ENCODE measurements at places on chromosomes 4 and X.

DNA sequence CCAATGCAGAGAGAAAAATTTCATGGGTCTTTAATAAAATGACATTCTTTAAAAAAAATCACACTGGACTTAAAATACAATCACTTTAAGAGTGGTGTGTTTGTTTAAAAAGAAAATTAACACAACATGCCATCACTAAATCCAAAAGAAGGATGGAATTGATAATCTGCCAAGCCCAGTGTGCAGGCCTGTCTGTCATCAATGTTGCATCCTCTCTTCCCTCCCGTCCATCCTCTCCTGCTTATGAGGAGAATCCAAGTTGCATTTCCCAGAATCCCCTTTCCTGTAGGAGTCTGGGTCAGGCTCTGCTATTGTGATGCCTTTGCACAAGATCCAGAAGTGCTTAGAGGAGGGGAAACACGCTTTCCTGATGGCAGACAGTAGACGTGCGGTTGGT is 169.4 kb downstream of the MID1 start:
- DNase-seq, result no peak

GRCh38 chr4:20859097-20859781 is 159.0 kb downstream of the PACRGL start:
- DNase-seq, result no peak

- peak; percentile 75 for DNase-seq
These were observed at the start of gene LDOC1 for GRCh38 chrX:141176586-141177451. TSS of gene LDOC1 (minus strand) at chrX:141177129. CDS start at chrX:141177021, 108 bp downstream.

- DNase-seq, result no peak
These were observed 14.9 kb upstream of the IL3RA start for GRCh38 chrX:1321674-1322073.

DNA sequence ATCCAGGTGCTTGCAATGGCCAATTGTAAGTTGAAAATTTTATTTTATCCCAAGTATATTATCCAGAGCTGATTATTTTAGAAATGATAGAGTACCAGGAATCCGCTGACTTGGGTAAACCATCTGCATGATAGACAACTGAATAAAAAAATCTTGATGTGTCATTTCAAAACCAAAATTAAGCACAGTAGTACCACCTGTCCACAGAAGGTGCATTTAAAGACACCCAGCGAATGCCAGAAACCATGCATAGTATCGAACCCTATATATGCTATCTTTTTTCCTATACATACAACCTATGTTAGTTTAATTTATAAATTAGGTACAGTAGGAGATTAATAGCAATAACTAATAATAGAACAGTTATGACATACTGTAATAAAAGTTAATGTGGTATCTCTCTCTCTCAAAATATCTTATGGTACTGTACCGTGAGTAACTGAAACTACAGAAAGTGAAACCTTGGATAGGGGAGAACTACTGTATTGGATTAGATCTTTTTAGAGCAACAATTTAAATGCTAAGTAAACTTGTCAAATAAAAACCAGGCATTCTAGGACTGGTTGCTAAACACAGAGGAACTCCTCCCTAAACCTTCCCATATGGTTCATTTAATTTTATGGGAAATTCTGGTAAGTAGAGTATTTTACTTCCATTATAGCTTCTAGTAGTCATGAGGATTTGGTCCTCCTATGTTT is 6.2 kb downstream of the NEIL3 start:
- DNase-seq, result peak; percentile 16

DNA sequence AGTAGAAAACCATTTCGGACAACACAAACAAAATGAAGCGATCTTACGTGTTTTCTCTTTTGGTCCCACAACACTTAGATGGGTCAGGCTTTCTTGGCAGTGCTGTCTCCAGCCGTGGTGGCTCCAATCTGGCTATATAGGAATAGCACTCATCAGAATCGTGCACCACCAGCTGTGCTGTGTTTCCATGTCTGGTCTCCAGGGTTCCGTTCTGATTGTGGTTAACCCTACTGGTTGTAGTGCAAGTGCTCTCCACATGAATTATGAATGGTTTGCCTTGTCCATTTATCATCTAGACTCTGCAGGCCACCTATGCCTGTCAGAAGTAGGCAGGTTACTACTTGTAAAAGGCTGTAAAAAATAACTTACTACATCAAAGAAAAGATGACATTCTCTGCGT is 536.3 kb downstream of the IQCM start:
- no peak for DNase-seq

All from CD4-positive, alpha-beta T cell treated with Interleukin-2 at 100 ng/mL for 4 hours (primary cell).